ENCODE measurements at places on chromosomes 6 and 20.

- peak; percentile 39 for DNase-seq
Measured at GRCh38 chr6:134534708-134535149, 216.8 kb upstream of the SGK1 start.

- peak; percentile 24 for DNase-seq
Measured at GRCh38 chr20:2006452-2007361, 12.8 kb upstream of the PDYN start.

GRCh38 chr20:7985916-7986315, 33.6 kb downstream of the TMX4 start:
- DNase-seq, result no peak

DNA sequence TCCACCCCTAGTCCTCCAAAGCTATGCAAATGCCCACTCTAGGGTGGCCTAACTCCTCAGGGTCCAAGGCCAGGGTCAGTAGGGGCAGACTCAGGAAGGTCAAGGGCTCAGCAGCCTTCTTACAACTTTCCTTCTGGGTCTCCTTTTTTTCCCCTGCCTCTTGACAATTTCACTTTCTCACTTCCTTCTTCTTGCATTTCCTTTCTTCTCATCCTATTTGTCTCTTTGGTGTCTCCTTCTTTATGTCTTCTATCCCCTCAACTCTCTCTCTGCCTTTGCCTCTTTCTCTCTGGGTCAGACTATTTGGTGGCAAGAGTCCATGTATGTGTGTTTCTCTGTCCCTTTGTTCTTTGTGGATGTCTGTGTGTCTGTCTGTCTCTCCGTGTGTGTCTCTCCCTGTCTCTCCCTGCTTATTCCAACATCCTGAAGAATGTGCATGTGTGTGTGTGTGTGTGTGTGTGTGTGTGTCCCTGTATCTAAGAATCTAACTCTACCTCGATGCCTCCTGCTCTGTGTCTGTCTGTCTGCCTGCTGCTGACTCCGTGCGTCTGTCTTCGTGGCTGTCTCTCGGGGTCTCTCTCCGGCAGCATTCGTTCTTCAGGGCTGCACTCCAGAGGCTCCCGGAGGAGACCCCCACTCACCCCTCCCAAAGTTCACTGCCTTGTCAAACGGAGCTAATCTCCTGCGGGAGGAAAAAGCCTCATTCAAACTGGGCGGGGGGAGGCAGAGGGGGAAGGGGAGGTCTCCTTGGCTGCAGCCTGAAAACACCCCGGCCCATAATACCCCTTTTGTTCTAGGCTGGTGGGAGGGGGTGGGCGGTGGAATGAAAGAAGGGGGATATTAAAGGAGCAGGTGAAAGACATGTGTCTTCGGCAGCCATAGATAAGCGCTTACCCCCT, 51.7 kb upstream of the FOXP4 start:
- DNase-seq, result no peak

DNA sequence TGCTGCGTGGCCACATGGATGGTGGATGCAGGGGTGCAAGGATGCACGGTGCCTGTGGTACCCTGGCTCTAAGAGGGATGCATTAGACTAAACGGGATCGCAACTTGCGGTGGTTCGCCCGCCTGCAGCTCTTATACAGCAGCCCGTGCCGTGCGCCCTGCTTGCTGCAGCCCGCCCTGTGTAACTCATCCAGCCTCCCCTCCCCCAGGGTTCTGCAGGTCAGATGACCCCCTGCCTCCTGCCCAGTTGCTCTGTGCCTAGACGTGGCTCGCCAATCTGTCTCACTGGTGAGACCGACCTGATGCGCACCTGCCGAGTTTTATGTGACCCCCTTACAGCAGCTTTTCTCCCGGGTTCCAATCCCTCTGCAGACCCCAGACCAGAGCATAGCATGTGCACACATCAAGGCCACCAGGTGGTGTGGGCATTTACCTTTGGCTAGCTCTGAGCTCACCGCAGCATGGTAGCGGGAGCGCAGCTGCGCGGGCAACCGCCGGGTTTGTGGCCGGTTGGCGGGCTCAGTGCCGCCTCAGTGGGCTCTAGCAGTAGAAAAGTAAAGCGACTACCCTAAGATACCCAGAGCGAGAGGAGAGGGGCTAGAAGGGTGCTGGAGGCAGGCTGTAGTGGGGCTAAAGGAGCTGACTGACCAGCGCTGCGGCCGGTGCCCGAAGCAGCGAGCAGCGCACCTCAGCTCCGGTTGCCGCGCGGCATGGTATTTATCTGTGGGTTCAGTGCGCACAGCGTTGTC, 693 bp upstream of the GNAS-AS1 start:
- DNase-seq, result no peak

- DNase-seq, result no peak
Measured at GRCh38 chr6:141133346-141133745, 999.4 kb upstream of the GJE1 start.

All from fibroblast of gingiva (primary cell).